ENCODE measurements at places on chromosomes 12 and 14.

DNA sequence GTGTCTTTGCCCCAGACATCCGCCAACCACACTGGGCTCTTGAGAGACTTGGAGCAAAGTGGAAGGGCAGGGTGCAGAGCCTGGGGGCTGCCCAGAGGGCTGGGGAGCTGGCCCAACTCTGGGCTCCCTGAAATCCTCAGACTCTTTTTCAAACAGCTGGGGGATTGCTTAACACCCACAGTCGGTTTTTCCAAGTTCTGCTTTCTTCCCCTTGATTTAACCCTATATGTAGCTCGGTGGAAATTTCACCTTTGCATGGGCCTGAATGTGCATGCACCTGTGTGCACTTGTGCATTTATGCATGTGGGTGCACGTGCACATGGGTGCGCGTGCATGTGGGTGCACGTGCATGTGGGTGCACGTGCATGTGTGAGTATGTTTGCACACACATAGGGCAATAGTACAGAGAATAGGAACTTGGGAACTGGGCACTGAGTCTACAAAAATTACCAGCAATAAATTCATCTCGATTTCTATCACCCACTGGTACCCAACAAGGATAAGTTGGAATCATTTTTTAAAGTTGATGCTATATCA lies 52.3 kb upstream of the RFLNA start:
- no peak for DNase-seq

DNA sequence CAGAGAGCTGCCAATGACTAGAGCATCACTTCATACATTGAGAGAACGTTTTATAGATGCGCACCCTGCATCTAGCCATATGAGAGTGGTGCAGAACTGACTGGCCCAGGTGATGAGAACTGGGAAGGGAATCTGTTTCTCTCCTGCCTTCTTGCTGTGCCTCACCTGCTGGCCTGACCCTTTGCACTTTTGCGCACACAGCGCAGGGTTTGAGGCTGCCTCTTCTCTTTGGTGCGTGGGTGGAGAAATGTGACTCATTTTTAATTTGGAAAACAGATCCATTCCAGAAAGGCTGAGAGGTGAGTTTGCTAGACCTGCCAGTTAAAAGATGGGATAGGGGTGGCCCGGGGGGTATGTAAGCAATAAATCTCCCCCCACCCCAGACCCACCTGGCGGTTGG lies 453 bp upstream of the ESRRB start:
- DNase-seq = no peak

DNA sequence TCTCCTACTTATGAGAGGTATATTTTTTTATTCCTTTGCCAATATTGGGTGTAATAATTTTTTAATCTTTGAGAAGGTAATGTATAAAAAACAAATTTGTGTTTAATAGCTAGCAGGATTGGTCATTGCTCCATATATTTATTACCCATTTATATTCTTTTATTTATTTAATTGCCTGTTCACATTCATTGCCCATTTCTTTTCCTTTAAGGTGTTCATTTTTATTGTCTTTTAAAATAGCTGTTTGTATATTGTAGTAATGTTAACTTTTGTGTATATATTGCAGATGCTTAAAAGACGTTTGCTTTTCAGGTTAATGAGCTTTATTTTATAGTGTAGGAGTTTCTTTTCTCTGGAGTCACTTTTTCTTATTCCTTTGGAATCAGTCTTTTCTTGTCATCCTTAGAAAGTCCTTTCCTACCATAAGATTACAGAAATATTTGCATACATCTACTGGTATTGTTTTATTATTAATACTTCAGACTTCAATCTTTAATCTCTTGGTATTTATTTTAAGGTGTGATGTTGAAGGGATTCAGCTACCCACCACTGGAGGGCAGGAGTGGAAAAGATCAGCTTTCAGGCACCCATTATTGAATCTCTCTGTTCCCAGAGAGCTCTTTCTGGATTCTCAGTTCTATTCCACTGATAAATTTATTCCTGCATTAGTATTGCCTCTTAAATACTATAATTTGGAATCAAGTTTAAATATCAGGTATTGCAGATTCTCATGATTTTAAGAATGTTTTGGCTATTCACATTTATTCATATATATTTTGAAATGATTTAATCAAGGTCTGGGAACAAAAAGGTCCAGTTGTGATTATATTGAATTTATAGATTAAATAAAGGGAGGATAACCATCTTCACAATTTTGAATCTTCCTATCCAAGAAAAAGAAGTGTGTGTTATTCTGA lies 17.3 kb downstream of the PPM1A start:
- DNase-seq = no peak

GRCh38 chr12:82673698-82674097 lies 13.0 kb upstream of the TMTC2 start:
- no peak for DNase-seq

DNA sequence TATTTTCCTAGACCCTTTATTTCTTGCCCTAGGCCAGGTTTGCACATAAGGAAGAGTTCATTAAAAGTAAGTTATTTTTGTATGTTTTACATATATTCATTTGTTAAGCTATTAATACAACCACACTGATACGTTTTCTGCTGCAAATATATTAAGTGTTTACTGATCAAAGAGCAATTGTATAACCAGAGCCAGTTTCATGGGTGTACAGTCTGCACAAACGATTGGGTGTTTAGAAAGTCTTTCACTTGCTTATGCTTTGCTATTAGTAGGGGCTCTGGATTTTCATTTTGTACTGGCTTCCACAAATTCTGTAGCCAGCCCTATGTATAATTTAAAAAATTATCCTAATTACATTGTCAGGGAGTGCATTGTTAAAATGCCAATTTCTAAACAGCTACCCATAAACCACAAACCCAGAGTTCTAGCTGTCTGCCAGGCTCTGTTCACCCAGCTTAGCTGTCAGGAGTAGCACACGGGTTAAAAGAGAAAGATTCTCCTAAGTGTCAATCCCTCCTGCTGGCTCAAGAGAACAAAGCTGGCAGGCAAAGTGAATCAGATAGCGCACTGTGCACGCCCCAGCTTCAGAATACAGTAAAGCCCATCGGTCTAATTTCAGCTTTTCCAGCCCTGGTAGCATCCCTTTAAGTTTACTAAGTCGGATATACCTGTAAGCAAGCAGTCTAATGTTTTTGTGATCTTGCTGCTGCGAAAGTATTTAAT lies 151.0 kb upstream of the LMO3 start:
- DNase-seq = no peak

DNA sequence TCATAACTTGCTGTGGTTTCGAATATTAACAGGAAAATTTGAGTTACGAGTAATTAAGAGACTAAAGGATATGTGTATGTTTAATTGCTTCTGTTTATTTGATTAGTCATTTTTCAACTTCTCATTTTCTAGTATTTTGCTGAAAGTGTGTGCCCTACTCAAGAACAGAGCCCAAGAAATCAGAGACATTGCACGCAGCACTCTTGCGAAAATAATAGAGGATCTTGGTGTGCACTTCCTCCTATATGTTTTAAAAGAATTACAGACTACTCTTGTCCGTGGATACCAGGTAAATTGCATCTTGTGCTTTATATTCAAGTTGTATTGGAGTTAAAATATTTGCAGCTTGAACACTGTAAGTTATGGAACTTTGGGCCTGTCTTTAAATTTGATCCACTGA lies 50.8 kb downstream of the ARL1 start:
- DNase-seq = no peak

GRCh38 chr14:93343797-93344196 lies 3.2 kb upstream of the COX8C start:
- no peak for DNase-seq

DNA sequence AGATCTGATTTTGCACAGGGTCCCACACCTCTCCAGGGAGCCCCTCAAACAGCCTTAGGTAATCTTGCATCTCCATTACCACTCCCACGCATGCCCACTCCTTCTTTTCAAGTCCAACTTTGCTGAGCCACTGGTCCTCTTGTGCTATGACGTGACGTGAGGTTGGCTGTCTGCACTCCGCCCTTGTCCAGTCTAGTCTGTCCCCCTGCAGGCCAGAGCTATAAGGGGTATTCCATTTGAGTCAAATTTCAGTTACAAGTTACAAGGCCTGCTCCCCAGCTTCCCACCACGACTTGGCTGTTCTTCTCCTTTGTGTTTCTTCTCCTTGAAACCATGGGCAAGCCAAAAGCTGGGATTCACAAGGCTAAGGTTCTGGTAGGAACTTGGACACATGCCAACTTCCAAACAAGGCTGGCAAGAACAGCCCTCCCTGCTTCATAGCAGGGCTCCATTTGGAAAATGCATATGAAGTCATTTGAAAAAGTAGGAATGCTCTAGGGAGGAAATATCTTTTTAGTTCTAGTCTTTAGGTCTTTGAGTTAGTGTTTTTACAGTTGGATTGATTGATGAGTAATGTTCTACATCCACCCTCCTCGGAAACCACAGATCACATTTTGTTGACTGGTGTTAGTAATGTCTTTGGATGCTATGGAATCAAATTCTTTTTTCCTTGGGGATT lies 49.1 kb downstream of the KCNA1 start:
- no peak for DNase-seq

DNA sequence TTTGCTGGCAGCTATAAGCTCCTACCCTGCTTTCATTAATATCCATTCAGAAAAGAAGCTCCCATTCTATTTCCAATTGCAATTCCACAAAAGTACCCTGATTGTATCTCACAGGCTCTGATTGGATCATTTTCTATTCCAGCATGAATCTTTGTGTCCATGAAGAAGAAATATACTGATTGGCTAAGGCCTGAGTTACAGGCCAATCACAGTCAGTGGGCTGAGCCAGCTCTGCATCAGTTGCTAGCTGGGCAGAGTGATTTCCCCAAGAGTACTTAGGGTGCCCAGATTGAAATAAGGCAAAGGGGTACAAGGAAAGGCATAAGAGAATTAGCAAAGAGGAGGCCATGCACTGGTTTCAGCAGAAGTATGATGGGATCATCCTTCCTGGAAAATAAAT lies 14.4 kb downstream of the ART4 start:
- DNase-seq = no peak

GRCh38 chr14:104194016-104194415 lies 55.6 kb downstream of the KIF26A start:
- no peak for DNase-seq

GRCh38 chr12:114747012-114747858 lies 63.3 kb upstream of the TBX3 start:
- no peak for DNase-seq

- DNase-seq = no peak
Observed at GRCh38 chr12:109925185-109925840, 25.2 kb downstream of the TCHP start.

GRCh38 chr12:113598815-113599406 lies 127.2 kb upstream of the LHX5 start:
- no peak for DNase-seq

DNA sequence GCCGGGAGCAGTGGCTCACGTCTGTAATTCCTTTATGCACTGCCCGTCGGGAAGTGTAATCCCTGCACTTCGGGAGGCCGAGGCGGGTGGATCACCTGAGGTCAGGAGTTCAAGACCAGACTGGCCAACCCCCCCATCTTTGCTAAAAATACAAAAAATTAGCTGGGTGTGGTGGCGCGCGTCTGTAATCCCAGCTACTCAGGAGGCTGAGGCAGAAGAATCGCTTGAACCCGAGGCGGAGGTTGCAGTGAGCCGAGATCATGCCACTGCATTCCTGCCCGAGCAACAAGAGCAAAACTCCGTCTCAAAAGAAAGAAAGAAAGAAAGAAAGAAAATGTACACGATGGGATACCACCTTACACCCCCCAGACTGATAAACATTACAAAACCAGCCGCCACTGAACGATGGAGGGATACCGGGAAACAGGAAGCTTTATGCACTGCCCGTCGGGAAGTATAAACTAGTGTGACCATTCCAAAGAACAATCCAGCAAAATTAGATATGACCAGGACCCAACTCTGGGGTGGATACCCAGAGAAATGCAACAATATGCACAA lies 1.1 kb downstream of the ABCD4 start:
- no peak for DNase-seq

DNA sequence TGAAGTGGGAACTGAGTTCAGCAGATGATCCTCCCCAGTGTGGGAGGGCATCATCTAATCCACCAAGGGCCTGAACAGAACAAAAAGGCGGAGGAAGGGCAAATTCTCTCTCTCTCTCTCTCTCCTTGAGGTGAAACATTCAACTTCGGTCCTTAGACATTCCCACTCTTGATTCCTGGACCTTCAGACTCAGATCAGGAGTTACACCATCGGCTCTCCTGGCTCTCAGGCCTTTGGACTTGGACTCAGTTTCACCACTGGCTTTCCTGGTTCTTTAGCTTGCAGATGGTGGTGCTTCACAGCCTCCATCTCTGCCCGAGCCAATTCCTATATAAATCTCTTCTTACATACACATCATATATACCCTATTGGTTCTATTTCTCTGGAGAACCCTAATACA lies 73.2 kb downstream of the SPPL3 start:
- DNase-seq = no peak

DNA sequence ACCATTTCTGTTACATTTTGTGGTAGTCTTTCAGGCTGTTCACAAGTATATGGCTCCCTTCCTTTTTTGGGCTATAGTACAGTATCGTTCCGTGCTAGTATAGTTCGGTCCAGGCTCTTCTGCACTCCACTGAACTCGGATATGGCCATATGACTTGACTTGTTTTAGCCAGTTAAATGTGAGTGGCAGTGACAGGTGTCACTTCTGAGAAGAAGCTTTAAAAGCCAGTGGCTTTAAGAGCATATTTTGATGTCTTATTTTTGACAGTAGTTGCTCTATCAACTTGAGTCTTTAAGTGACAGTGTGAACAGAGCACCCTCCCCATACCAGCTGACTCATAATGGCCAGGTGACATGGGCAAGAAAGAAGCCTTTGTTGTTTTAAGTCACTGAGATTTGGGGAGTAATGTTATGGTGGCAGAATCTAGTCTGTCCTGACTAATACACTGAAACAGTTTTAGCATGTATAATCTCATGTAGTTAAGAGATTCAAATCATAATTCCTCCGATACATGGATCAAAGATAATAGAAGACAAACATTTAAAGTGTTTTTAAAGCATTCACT lies 64.6 kb downstream of the ANO4 start:
- DNase-seq = no peak

DNA sequence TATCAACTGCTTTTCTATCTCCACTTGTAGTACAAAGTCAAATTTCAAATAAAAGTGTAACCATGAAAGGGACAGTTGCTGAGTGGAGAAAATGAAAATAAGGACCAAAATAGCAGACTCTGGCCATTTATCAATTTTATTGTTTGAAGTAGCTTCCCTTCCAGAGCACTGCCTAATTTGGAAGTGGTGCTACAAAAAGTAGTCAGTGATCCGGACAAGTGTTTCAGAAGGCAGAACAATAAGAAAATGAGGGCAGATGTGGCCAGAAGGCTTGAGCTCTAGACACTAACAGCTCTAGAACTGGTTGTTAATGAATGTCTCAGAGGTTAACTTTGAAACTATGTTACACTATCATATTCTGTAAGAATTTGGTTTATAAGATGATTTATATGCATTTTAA lies 48.9 kb downstream of the ABCC9 start:
- DNase-seq = no peak

DNA sequence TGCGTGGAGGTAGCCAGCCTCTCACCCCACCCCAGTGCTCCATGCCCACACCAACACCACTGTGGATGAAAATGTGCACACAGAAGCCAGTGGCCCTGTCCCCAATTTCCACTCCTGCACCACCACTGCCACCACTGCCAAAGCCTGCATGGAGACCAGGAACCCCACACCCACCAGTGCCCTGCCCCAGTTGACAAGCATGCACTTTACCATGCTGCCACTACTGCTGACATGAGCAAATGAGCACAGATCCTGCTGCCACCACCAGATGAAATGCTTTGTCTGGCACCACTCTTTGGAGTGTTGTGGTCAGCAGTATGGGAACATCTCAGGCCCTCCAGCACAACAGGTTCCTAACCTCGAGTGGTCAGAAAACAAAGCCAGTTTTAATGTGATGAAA lies 104.1 kb downstream of the ATXN7L3B start:
- no peak for DNase-seq

- DNase-seq = no peak
Observed at GRCh38 chr14:44099743-44100488, 407.2 kb downstream of the FSCB start.

Data from activated T-cell treated with anti-CD3 and anti-CD28 coated beads, Interleukin-2, amount 50 U/mL, for 24 hours (primary cell).